ENCODE measurements at places on chromosomes 7 and 10.
A peak's percentile ranks its signal among the peaks of the same experiment; 100 is the strongest.

DNA sequence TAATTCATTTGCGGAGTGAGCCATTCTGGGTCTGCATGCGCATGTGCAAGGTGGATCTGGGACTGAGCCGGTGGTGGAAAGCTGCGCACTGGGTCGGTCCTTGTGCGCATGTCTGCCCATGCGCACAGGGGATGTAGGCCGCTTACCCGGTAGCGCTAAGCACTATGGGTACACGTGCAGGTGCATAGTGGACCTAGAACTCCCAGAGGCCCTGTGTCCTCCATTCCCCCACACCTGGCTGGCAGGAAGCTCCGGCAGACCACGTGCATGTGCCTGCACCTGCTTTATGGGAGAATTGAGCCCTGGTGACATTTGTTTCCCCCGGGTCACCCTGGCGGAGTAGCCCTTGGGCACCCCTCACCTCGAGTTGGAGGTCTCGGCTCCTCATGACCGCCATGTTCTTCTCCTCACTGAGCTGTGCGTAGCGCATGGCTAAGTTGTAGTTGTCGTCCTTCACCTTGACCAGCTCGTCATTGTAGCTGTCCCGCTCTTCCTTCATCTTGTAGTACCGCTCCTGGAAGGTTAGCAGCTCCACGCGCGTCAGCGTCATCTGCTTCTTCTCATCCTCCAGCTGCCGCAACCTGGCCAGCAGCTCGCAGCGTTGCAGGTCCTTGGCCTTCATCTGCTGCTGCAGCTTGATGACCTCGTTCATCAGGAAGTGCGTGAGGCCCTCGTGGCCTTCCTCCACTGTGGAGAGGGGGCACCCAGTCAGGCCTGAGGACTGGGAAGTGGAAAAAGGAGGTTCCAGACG is 99.6 kb downstream of the CARD11 start:
- no peak for DNase-seq

DNA sequence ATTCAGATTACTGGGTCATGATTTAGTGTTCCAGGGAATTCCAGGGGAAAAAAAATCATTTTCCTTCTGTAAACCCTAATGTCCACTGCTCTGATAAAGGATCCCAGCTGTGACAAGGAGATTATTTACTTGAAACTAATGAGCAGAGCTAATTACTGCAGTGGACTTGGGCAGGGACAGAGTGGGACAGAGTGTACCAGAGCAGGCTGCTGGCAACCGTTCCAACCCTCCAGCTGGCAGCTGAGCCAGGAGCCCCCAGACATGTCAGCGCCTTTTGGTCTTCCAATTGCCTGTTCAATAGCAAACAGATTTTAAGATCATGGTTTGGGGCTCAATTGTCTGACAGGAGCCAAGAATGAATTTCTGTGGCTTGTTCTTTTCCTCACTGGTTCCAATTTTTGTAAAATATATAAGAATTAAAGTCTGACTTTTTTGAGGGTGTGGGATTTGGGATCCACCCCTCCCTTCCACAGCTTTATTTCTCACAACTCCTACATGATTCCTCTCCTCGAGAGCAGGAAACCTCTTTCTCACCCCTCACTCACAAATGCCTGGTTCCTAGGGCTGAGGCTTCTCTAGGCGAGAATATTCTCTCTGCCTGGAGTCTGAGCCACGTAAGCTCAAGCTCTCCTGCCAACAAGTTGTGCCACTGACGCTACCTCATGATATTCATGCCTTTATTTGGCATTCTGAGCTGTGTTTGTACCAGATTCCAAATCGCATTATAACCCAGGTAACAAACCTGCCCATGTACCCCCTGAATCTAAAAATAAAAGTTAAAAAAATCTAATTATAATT is 20.6 kb upstream of the FAM180A start:
- DNase-seq: no peak

- DNase-seq: no peak
These were observed 412 bp upstream of the PPIA start for GRCh38 chr7:44796034-44796503.

DNA sequence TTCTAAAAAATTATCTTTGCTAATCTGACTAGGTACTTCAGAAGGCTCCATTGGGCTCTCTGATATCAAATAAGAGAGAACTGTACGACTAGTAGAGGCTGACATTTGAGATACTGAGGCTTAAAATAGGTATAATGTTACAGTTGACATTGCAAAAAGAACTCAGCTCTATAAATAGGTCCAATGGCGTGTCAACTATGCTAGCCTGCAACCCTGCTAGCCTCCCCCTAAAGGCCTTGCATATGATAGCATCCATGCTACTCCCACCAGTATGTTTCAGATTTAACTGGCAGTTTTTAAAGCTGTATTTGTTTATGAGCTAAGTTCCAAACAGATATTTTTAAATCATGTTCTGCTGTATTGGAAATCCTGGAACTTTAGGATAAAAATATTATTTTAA is at the start of gene PPP1R3A:
Gene PPP1R3A, minus strand, starts transcription at position 64 of the 400 bp plus-strand sequence. Its CDS starts 13 bp downstream, at position 51.
- DNase-seq: no peak

GRCh38 chr7:35878351-35878750 is 77.5 kb downstream of the SEPTIN7 start:
- DNase-seq: peak; percentile 36

GRCh38 chr10:6195846-6196245 is 6.9 kb upstream of the PFKFB3 start:
- DNase-seq: no peak

GRCh38 chr7:16027396-16027795 is 340.9 kb upstream of the MEOX2 start:
- no peak for DNase-seq

DNA sequence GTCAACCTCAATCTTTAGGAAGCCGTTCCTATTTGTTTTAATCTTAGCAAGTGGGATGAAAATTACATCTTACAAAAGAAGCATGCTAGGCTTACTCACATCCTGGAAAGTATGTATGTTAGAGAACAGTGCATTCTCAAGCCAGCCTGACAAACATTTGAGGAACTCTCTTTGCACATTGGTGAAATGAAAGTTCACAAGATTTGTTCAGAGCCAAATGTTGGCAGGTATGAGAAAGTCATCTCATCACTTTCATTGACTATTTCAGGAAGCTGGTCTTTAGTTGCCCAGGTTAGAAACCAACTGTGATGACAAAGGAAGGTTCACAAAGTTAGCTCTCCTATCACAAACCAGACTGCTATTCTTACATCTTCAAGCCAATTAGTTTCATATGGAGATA is 57.1 kb downstream of the ABCB1 start:
- DNase-seq: no peak

DNA sequence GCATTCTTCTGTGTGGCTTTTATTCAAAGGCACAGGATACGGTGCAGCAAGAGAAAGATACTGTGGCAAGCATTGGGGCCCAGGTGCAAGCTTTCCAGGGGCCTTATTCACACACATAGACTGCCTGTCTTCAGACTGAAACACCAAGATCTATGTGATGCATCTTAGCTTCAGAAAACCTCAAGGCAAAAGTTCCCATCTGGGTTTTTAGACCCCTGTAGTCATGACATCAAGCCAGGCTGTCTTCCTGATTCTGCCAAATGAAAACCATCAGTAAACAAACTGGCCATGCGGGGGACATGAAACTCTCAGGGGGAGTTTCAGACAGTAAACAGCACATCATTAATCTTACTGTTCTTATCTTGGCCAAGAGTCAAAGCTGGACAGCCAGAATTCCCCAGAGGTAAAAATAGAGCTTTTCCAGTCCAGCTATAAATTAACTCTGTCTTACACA is 9.8 kb downstream of the AGBL3 start:
- DNase-seq: no peak

- no peak for DNase-seq
These were observed 39.1 kb downstream of the PDE1C start for GRCh38 chr7:32030904-32031692.

DNA sequence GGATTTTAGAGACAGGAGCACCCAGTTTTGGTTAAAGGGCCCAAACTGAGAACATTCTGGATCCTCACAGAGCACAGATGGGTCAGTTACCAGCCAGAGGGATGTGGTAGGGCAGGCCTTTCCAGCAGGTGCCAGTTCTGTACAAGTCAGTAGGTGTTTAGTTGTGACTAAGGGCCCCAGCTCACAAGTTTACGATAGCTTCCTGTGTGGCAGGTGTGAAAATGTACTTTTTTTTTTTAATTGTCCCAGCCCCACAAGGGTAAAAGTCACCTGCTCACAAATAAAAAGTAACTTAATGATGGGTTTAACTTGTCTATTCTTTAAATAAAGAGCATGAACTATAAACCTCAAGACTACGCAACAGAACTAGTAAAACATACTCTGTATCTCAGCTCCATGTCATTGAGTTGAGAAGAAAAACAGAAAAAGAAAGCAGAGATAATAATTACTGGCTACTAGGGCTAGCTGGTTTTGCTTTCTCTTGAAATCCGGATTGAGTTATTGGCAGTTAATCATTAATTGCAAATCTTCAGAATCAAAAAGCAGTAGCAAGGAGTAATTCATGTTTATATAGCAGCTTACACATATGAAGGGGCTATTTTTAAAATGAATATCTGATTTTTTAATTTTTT is 15.4 kb downstream of the NFE2L3 start:
- no peak for DNase-seq

DNA sequence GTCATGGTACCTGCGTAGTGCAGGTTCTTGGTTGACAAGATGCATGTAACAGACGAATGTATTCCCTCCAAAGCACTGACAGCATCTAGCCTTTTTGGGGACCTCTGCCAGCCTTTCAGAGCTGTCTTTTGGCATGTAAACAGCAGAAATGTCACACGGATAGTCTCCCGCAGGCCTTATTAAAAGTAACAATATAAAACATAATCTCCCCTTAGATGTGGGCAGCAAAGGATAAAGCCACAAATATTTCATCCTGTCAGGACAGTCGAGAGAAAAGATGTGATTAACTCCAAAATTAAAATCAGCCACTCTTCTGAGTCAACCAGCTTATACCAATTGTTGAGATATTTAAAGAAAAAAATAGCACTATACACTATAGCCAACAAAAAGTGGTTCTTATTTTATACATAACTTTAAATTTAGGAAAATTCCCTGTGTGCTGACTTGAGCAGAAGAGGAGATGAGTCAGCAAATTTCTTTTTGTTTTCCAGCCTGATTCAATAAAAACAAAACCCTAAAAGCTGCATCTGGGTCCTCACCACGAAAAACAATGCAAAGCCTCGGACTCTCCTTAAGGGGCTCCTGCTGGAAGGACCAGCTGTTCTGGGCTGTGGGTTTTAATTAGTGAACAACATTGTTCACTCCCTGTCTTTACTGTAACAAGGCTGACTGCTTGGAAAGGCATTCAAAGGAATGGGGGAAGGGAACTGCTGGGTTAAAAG is 240.2 kb downstream of the ADAM12 start:
- peak; percentile 89 for DNase-seq

DNA sequence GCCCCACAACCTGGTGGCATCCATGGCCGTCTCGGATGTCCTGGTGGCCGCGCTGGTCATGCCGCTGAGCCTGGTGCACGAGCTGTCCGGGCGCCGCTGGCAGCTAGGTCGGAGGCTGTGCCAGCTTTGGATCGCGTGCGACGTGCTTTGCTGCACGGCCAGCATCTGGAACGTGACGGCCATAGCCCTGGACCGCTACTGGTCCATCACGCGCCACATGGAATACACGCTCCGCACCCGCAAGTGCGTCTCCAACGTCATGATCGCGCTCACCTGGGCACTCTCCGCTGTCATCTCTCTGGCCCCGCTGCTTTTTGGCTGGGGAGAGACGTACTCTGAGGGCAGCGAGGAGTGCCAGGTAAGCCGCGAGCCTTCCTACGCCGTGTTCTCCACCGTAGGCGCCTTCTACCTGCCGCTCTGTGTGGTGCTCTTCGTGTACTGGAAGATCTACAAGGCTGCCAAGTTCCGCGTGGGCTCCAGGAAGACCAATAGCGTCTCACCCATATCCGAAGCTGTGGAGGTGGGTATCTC is 1.1 kb downstream of the HTR5A start:
- no peak for DNase-seq

- DNase-seq: no peak
These were observed 7.5 kb downstream of the EPDR1 start for GRCh38 chr7:37927773-37928444.

DNA sequence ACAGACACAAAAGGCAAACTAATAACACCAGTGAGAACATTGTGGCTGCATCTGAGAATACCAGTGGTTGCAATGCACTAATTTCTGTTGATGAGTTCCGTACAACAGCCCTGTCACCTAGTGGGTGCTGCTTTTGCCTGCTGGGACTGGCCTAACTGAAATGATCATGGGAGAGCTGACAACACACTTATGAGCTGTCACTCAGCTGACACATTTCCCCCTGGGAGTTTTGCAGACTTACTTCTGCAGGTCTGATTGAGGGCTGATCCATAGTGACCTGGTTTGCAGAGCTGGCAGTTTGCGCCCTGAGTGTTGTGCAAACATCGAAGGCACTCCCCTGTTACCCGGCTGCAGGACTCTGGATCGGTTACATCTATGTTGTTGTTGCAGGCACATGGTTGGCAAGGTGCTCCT is 60.6 kb upstream of the LAMB1 start:
- DNase-seq: no peak

GRCh38 chr10:29962166-29962850 is 97.1 kb downstream of the JCAD start:
- DNase-seq: no peak

- no peak for DNase-seq
These were observed 220.3 kb upstream of the STK17A start for GRCh38 chr7:43362652-43363034.

- no peak for DNase-seq
These were observed 37.4 kb upstream of the KDM7A start for GRCh38 chr7:140214075-140214684.

- DNase-seq: no peak
These were observed 146.3 kb downstream of the ADARB2 start for GRCh38 chr10:1591045-1591444.

DNA sequence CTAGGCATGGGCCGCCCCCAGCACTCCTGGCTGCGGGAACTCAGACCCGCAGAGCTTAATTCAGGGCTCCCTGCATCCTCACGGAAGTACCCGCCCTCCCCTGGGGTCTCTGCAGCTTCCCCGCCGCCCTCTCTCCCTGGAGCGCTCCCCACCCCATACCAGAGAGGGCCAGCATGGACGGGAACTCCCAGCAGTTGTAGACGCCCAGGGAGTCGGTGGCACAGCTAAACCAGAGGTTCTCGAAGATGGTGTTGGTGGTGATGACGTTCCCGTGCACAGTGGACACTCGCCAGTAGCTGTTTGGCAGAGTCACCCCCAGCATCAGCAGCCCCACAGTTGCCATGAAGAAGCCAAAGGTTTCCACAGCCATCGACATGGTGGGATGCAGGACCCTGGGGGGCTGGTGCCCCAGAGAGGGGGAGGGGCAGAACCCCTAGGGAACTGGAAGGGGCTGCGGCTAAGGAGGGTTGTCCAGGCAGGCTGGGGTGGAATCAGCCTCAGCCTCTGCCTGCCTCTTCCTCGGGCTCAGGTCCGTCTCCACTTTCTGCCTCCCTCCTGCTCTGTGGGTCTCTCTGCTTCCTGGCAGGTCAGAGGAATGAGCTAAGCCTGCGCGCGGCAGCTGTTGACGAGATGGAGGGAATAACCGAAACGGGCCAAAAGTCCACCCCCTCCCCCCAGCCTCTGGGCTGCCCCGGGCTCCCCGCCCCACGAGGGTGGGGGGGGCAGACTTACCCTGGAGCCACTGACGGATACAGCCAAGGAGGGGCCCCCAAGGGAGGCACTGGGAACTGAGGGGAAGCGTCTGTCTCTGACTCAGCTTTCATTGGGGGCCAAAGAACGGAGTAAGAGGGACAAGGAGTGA is at the start of gene CLDN15:
Gene CLDN15, minus strand, starts transcription at position 597 of the 862 bp plus-strand sequence. Its CDS starts 221 bp downstream, at position 376.
- peak; percentile 23 for DNase-seq

GRCh38 chr7:93544691-93545090 is 29.8 kb downstream of the CALCR start:
- no peak for DNase-seq

All from fibroblast of skin of left biceps (primary cell).